ENCODE measurements at places on chromosomes 13 and 19.

- DNase-seq, result no peak
Measured at GRCh38 chr19:28443361-28443760, 769.6 kb downstream of the UQCRFS1 start.

GRCh38 chr19:14550201-14550754 is 20.9 kb downstream of the TECR start:
- no peak for DNase-seq

GRCh38 chr19:31749231-31749630 is 400.0 kb upstream of the TSHZ3 start:
- DNase-seq, result no peak

DNA sequence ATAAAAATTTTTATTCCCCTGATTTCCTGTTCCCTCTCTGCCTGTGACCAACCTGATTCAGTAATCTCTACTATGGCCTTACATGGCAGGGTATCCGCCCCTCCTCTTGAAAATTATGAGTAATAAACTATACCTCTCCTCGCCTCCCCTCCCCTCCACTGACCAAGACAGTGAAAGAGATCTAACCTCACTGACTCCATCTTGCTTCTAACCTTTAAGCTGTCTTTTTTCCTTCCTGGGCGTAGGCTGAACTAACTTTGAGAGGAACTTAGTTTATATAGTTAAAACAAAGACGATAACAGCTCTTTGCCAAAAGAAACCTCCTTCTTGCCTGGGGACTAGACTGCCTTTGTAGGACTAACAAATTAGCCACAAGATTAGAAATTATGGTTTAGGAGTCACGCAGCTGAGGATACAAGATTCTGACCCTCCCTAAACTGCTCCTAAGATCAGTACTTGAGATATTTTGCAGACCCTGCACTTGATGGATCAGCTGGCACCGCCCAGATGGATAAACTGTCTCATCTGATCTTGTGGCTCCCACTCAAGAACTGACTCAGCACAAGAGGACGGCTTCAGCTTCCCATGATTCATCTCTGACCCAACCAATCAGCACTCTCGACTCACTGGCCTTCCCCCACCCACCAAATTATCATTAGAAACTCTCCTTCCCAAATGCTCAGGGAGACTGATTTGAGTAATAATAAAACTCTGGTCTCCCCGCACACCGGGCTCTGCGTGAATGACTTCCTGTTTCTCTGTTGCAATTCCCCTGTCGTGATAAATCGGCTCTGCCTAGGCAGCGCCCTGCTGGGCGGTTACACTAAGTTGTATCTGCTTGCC is 187.1 kb downstream of the TDRD3 start:
- DNase-seq, result no peak

- DNase-seq, result no peak
Measured at GRCh38 chr13:32026623-32027022, 5.0 kb upstream of the FRY start.

- DNase-seq, result no peak
Measured at GRCh38 chr13:31334994-31335557, 135.3 kb downstream of the B3GLCT start.

- no peak for DNase-seq
Measured at GRCh38 chr13:23074075-23074828, 106.5 kb upstream of the SGCG start.

- no peak for DNase-seq
Measured at GRCh38 chr13:103703246-103703645, 637.0 kb upstream of the SLC10A2 start.

DNA sequence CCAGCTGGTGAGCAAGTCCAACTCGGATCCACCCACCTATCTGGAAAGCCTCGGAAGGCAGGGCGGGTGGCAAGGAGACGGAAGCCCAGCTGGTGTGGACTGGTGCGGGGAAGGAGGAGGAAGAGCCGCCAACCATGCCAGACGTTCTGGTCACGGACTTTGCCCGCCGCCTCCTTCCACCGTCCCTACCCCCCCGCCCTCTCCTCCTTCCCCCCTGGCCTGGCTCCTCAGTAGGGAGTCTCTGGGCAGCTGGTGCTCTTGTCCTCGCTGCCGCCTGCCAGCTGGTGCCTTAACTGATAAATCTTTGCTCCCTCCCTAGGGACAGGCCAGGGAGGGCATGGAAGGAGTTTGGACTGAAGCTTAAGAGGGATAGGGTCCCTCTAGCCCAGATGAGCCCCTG is 4.8 kb downstream of the SYNGR4 start:
- no peak for DNase-seq

GRCh38 chr19:33621811-33622504 is at the start of gene CHST8:
Gene CHST8 (plus strand): TSS chr19:33621953. CDS start chr19:33689262, 67,309 bp downstream.
- peak; percentile 10 for DNase-seq

GRCh38 chr19:55346725-55347441 is 7.2 kb downstream of the KMT5C start:
- no peak for DNase-seq

GRCh38 chr13:79837741-79838450 is 356.9 kb downstream of the NDFIP2 start:
- DNase-seq, result no peak

DNA sequence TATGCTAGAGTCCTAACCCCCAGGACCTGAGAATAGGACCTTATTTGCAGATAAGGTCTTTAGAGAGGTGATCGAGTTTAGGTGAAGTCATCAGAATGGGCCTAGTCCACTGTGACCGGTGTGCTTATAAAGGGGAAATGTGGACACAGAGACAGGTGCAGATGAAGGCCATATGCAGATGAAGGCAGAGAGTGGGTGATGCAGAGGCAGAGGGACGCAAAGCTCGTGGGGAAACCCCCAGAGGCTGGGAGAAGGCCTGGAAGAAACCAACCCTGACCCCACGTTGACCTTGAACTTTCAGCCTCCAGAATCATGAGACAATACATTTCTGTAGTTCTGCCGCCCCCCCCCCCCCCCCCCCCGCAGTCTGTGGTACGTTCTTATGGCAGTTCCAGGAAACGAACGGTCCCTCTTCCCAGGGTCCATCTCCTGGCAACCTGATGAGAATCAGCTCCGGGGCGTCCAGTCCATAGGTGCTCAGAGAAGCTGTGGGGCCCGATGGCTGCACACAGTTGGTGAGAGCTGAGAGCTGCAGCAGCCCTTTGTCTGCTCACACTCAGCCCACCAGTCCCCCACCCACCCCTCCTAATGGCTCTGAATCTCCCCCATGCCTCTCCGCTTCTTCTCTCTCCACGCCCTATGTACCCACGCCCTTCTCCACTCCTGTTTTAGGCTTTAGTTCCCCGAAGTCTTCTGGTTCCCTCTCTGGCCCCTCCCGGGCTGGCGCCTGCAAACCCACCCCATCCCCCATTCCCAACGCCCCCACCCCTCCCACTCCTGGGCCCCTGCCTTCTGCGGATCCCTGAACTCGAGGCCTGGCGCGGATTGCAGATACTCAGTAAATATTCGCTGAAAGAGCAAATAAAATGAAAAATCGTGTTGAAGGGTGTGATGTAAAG is 218.3 kb upstream of the MAB21L1 start:
- DNase-seq, result no peak

DNA sequence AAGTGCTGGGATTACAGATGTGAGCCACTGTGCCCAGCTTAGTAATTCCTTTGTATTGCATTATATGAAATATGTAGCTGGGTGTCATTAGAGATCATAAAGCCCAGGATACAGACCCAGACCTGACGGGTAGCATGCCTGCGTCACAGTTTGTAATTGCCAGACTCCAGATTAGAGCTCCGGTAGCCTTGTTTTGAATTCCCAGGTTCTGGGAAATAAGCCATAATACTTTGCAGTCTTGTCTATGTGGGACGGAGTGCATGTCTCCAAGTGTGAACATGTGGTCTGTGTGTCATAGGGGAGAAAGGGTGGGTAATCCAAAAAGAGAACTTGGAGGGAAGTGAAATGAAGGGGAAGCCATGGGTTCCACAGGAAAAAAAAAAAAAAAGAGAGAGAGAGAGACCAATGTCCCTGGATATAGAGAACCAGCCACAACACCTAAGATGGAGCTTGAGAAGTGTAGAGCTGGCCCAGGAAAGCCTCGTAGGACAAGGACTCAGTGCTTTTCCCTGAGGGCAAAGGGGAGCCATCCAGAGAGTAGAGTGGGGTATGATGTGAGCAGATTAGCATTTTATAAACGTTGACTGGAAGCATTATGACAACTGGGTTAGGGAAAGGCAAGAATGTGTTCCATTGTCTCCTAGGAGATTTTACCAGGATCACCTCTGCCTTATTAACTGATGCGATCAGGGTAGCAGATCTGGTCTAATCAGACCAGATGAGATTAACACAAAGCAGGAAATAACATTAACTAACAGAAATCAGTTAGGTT is 2.6 kb downstream of the ZSCAN4 start:
- DNase-seq, result no peak

DNA sequence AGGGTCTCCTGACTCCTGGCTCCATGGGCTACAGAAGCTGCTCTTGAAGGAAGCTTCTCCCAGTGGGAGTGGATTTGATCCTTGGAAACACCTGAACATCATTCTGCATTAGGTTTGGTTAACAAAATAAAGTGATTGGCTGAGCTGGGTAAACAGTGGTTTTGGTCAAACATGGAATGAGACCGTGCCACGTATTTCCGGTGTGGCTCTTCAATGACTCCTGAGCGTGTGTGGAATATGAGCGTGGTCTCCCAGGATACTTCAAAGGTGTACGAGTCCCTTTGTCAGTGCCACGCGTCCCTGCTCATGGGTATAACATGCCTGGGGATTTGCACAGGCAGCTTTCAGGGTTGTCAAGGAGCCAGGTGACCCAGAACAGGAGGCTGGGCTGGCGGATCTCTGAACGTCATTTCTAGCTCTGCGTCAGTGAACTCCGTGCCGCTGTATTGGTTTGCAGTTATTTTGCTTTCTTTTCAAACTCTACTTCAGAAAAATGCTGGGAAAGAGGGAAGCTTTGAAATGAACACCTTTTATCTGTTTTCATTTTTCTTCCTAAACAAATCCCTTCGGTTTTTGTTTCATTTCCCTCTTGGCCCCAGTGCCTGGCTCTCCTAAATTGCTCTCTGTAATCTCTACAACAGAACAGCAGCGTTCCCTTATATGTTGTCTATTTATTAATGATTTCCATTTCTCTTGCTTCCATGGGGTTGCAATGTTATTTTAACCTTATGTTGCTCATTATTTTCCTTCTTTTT is 26.3 kb upstream of the GJB6 start:
- no peak for DNase-seq

DNA sequence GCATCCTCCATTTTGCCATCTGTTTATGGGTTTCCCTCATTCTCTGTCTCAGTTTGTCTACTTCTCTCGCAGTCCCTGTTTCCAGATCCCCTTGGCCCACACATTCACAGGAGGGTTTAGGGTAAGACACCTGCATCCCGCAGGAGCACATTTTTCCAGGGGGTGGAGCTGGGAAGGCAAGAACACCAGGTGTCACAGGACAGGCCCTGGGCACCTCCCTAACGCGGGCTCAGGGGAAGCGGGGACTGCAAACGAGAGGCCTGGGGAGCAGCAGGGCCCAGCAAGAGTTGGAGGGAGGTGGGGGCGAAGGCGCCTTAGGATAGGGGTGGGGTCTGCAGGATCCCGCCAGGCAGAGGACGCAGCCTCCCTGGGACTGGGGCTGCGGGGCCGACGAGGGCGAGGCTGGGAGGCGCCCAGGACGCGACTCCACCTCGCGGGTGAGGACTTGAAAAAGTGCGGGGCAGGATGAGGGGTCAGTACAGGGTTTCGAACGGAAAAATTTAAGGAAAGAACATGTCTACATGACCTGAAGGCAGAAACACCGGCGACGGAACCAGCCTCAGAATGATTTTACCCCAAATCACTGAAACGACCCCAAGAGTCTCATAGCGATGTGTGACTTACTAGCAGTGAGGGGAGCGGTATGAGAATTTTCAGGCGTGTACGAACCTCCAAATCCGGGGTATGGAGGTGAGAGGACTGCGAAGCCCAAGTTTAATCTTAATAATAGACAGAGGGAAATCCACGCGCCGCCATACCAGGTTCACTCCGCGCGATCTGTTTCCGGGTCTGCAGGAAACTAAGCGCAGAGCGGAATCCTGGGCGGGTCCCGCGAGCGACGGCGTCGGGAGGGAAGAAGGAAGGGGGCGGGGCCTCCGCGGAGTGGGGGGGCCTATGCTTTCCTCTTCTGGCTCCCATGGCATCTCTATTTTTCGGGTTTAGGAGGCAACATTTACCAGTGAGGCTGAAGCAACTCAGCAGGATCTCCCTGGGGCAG is 7.1 kb upstream of the ERVV-2 start:
- DNase-seq, result no peak

DNA sequence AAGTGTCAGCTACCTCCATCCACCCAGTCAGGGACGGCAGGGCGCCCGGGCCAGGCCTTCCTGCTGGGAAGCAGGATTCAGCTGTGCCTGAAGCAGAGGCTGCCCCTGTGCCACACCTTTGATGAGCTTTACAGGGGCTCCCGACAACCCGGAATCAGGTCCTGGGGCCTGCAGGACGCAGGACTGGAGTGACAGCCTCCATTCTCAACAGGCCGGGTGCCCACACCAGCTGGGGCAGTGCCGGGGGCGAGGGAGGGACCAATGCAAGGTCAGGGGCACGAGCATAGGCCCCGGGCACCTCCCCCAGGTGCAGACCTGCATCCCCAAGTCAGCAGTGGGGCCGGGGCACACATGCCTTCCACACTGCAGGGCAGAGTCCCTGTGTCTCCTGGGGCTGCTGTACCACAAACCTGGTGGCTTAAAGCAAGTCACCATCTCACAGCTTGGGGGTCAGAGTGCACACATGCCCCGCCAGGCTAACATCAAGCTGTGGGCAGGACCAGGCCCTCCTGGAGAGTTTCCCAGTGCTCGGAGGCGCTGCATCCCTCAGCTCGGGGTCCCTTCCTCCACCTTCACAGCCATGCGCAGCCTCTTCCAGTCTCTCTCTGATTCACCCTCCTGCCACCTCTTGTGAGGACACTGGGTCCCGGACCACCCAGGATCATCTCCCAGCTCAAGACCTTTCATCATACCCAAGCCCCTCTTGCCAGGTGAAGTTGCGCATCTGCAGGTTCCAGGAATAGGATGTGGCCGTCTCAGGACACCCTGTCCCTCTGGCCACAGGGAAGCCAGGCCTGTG is 13.4 kb downstream of the UBXN6 start:
- no peak for DNase-seq

DNA sequence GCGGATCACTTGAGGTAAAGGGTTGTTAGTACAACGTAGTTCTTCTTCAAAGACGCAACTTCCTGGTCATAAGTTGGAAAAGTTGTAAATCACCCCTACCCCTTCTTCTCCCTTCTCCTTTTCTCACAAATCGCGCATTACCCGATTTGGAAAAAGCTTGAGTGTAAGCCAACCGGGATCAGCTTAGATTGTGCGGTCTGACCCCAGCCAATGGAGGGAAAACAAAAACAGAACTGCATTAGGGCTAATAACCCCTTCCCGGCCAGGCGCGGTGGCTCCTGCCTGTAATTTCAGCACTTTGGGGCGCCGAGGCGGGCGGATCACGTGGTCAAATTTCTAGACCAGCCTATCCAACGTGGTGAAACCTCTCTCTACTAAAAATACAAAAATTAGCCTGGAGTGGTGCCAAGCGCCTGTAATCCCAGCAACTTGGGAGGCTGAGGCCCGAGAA is 806 bp downstream of the ZNF90 start:
- no peak for DNase-seq

DNA sequence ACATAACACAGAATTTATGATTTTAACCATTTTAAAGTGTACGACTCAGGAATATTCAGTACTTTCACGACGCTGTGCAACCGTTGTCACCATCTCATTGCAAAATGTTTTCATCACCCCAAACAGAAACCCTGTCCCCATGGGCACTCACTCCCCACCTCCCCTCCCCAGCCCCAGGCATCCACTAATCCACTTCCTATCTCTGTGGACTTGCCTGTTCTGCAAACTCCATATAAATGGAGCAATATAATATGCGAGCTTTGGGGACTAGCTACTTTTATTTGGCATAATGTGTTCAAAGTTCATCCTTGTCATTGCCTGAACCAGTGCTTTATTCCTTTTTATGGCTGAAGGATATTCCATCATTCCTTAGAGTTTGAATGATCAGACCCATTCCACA is 7.3 kb upstream of the INSR start:
- no peak for DNase-seq

- DNase-seq, result no peak
Measured at GRCh38 chr19:28409859-28410258, 803.1 kb downstream of the UQCRFS1 start.
